Stimulated activated naive CD4-positive, alpha-beta T cell (primary cell): ENCODE measurements at places on chromosomes 6 and 20.

- no peak for DNase-seq
Measured at GRCh38 chr6:131023834-131024504, 39.1 kb downstream of the EPB41L2 start.

DNA sequence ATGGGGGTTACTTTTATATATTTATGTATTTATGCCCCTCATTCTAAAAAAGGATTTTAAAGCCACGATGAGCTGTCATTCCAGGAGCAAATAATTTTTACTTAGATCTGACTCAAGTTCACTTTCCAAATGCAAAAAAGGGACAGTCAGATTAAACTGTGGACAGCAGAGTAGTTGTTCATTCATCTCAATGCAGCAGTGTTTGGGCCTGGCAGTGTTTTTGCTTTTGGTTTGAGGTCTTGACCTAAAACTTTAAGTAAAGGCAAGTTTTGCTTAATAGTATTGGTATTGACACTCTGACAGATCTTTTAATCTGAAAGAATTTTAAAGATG, 13.9 kb downstream of the JARID2 start:
- DNase-seq = no peak

DNA sequence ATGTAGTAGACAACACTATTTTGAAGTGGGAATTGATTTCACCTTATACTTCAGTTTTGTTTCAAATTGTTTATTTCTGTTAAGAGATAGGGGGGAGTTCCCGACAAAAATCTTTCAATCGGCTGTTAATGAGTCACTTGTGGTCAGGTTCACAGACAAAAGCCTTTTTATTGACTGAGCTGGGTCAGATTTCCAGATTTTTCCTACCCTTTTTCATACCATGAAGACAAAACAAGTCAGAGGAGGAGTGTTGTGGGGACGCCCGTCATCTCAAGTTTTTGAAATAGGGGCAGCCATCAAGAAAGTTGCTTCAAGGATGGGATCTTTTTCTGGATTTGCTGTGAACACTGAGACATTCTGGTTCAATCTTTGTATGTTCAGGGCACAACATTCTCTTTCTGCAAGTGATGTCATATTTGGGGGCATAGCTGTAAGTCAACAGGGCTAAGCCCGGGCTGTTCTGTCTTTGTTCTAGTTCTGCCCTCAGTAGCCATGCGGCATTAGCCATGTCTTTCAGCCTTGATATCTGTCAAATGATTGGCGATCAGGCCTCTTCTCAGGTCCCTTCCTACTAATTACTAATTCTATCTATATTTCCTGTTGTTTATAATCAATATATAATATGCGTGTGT, 496.0 kb upstream of the MARCKS start:
- DNase-seq = no peak

- DNase-seq = no peak
Measured at GRCh38 chr6:168678077-168678476, 237.1 kb downstream of the SMOC2 start.

- no peak for DNase-seq
Measured at GRCh38 chr20:58020656-58021454, 207.6 kb downstream of the ANKRD60 start.

DNA sequence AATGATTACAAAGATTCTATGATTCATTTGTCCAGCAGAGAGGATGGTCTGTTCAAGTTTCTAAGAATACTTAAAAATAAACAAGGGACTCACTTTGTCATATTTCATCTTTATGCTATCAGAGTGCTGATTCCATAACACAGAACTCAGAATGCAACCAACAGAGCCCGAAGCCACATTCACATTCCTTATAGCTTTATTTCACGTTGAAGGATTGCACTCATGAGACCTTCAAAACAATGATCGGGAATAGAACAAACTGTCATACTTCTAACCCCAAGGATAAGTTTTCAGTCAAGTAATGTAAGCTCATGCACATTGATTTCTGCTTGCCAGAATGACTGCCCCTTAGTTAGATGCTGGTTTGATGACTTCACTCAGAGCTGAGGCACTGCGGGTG, 25.2 kb downstream of the FNDC1 start:
- DNase-seq = no peak

DNA sequence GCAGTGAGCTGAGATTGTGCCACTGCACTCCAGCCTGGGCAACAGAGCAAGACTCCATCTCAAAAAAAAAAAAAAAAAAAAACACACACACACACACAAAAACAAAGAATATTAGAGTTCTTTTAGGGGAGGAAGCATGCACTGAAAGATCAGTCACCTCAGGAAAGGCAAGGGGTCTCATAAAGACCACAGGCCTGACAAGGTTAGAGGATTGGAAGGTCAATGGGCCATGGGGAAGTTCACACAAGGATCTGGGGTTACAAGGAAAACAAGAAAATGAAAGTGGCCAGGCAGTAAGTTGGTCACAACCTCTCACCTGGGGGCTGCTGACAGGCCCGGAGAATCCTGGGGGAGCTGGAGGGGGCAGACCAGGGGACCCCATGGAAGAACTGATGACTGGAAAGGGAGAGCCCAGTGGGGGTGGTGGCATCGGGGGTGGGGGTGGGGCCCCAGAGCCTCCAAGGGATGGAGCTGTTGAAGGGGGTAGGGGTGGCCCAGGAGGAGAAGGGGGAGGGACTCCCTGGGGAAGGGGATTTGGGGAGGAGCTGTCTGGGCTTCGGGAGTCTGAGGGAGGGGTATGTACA, 1.5 kb downstream of the RXRB start:
- DNase-seq = no peak

- DNase-seq = no peak
Measured at GRCh38 chr6:47375426-47375825, 65.7 kb upstream of the TNFRSF21 start.

GRCh38 chr6:159494586-159494972, 198.5 kb downstream of the SOD2 start:
- DNase-seq = no peak

GRCh38 chr6:116019428-116019827, 41.3 kb downstream of the FRK start:
- DNase-seq = no peak

DNA sequence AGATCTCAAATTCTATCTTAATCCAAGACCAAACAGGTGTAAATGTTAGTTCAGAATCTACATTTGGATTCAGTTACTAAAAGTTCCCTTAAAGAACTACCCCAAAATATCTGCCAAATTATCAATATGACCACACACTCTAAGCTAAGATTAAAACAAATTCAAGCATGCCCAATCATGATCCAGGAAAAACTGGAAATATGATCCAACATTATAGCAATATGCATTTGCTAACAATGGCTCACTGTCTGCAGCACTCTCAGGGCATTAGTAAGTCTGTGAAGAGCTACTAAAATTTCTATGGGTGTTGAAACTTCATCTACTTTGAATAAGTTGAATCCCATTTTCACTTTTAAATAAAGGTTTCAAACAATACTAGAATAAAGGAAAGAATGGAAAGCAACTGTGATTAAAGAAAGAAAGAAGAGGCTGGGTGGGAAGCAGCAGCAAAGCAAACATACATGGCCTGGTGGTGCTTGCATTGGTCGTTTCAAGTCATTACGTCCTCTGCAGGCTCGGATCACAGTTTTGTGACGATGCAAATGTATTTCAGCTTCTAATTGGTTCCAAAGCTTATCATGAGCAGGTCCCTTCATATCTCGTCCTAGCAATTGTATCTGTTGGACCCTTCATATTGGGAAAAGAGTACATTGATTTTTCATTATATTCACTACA, 29.2 kb downstream of the GOPC start:
- DNase-seq = no peak

DNA sequence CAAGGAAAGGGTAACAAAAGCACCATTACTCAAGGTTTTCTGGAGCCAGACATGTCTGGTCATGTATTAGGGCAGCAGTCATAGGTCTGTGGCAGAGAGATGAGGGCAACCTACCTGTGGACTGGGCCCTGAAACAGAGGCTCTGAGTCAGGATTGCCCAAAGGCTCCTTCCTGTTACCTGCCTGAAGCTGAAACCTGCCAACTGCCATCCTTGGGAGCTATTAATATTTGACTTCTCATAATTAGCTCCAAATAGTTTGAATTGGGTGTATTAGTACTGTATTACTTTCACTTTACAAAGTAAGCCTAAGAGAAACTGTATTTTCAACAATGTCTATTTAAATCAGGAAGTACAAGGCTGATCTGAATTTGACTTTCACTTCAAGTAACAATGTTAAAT, 72.0 kb upstream of the TBX18 start:
- DNase-seq = no peak

GRCh38 chr6:35170891-35171290, 29.8 kb upstream of the TCP11 start:
- no peak for DNase-seq

DNA sequence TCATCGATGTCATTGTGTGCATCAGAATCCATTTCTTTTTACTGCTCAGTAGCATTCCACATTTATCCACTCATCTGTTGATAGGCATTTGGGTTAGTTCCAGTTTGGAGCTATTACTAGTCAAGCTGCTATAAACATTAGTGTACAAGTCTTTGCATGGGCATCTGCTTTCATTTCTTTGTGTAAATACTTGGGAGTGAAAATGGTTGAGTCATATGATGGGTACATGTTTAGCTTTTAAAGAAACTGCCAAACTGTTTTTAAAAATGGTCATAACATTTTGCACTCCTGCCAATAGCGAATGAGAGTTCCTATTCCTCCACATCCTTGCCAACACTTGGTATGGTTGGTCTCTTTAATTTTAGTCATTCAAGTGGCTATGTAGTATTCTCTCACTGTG, 21.2 kb upstream of the SLC22A2 start:
- DNase-seq = no peak

GRCh38 chr20:10360878-10361277, 73.1 kb downstream of the MKKS start:
- DNase-seq = no peak

DNA sequence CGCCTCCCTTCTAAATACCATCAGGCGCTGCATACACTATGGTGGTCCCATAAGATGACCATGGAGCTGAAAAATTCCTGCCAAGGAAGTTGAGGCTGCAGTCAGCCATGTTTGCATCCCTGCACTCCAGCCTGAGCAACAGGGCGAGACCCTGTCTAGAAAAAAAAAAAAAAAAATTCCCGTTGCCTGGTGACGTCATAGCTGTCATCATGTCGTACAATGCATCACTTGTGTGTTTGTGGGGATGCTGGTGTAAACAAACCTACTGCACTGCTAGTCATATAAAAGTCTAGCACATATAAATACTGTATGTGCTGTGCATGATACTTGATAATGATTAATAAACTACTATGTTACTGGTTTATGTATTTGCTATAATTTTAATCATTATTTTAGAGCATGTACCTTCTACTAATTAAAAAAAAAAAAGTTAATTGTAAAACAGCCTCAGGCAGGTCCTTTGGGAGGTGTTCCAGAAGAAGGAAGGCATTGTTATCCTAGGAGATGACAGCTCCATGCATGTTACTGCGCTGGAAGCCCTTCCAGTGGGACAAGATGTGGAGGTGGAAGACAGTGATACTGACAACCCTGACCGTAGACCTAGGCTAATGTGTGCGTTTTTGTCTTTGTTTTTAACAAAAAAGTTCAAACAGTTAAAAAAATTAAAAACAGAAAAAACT, 132.6 kb downstream of the BANF2 start:
- no peak for DNase-seq

GRCh38 chr20:15918631-15919030, 654.6 kb downstream of the KIF16B start:
- no peak for DNase-seq

DNA sequence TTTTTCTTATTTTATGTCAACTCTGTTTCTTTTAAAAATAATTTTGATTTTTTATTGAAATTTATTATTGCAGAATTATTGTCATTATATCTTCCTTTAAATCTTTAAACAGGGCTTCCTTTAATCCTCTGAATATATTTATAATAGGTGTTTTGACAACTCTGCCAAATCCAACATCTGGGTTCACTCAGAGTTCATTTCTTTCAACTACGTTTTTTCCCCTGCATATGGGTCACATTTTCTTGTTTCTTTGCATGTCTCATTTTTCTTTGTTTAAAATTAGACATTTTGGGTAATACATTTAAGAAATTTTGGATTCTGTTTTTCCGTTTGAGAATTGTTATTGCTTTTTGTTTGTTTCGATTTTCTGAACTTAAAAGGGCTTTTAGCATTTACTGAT, 655.1 kb upstream of the CITED2 start:
- DNase-seq = no peak

DNA sequence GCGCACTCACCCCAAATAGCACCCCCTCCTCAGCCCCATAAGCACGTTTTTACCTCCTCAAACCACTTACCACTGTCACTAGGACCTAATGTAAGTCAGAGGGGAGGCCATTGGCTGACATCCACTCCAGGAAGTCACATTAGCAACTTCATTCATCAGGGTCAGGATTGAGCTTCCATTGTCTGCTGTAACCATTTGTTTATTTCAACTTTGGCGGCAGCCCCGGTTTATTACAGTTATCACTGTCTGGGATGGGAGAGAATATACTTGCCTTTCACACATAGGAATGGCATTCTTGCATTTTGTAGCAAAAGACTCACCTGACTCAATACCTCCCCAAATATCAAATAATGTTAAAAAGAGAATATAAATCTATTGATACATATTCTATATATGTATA, 38.3 kb downstream of the MAFB start:
- DNase-seq = no peak

GRCh38 chr6:41726876-41727275, 8.5 kb downstream of the TFEB start:
- no peak for DNase-seq

GRCh38 chr20:1955217-1955616, 38.6 kb downstream of the PDYN start:
- DNase-seq = no peak

- DNase-seq = no peak
Measured at GRCh38 chr20:19739351-19739750, 18.7 kb upstream of the RIN2 start.

DNA sequence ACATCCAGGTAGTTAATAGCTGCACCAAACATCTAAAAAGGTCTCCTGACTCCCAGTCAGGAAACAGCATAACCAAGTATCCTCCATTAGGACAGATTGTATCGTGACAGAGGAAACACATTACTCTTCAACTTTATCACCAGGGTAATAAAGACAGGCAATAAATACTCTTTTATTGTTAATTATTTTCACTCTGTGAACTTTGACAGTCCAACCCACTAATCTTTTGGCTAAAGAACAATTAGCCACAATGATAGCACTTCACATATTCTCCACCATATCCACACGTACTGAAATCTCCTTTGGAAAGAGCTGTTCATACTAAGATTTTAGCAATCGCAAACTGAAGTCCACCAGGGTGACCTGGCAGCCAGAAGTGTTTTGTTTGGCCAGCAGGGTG, 46.4 kb downstream of the ARHGAP18 start:
- DNase-seq = no peak

- no peak for DNase-seq
Measured at GRCh38 chr6:160457823-160458222, 109.6 kb downstream of the SLC22A3 start.

- no peak for DNase-seq
Measured at GRCh38 chr6:4924661-4925271, 79.1 kb downstream of the RPP40 start.

- no peak for DNase-seq
Measured at GRCh38 chr6:170344631-170345576, 38.3 kb downstream of the FAM120B start.

GRCh38 chr6:158607411-158608170, 37.0 kb downstream of the DYNLT1 start:
- no peak for DNase-seq

GRCh38 chr20:12030470-12030869, 112.8 kb downstream of the BTBD3 start:
- DNase-seq = no peak
